ENCODE measurements at places on chromosomes 1 and 21.

GRCh38 chr1:108826081-108826635 is 30.7 kb downstream of the AKNAD1 start:
- no peak for DNase-seq

- no peak for DNase-seq
Observed at GRCh38 chr1:57832612-57833011, 408.8 kb upstream of the DAB1 start.

DNA sequence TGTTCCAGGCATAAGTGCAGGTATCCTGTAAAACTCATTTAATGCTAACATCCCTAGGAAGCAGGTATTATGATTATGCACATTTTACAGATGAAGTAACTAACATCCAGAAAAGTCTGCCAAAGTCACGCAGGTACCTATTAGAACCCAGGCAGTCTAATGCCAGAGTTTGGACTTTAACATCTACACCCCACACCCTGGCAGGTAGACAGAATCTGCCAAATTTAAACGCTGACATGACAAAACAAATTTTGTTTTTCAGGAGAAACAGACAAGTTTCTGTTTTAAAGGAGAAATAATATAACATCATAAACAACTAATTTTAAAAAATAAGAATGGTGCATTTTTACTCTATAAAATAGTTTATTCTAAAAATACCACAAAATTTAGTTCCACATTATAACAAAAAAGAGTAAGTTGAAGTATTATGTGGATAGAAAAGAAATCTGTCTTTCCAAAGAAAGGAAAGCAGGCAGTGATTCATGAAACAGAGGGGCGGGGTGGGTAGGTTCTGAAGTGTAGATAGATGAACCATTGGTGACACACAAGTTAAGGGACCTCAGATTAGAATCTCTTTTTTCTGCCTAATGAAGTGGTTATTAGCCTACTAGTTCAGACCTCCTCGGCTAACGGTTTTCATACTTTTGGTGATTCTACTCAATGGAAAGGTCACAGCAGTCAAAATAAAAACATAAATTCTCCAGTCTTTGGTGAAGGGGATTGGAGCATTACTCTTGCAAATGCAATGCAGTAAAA is 1.7 kb downstream of the ASPM start:
- DNase-seq = peak; percentile 15

GRCh38 chr1:68585351-68585750 is 88.5 kb upstream of the DEPDC1 start:
- DNase-seq = no peak

- DNase-seq = no peak
Observed at GRCh38 chr1:7511381-7511780, 259.7 kb upstream of the VAMP3 start.

DNA sequence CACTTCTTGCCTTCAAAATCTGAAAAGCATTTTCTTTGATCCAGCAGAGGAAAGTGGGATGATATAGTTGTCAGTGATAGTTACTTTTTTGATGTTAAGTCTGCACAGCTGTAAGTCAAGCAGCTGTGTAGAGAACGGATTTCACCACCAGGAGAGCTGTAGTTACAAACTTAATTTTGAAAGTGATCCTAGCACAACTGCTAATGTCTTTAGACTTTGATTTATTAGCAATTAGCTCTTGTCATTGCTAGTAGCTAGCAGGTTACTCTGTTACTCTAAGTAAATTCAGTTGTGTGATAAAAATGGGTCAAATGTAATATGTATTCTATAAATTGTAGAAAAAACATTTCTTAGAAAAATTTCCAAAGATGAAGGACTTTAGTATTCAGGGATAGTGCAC is 46.0 kb downstream of the ALG6 start:
- no peak for DNase-seq

GRCh38 chr1:38778521-38778920 is 81.1 kb downstream of the RRAGC start:
- DNase-seq = no peak

DNA sequence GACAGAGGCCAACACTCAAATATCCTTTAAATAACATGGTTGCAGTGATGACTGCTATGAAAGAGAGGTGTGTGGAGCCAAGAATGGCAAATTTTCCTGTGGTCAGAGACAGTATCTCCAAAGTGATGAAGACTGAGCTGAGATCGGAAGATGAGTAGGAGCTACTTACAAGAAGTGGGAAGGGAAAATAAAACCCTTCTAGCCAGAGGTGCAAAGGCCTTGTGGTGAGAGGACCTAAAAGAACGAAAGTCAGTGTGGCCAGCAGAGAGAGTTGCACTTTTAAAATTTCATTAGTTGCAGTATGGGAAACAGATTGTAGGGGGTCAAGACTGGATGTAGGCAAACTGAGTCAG is 17.8 kb downstream of the SLAMF7 start:
- no peak for DNase-seq

- no peak for DNase-seq
Observed at GRCh38 chr1:172928412-172928811, 122.3 kb downstream of the TNFSF18 start.

GRCh38 chr1:229273507-229274232 is 2.8 kb downstream of the RAB4A start:
- no peak for DNase-seq

DNA sequence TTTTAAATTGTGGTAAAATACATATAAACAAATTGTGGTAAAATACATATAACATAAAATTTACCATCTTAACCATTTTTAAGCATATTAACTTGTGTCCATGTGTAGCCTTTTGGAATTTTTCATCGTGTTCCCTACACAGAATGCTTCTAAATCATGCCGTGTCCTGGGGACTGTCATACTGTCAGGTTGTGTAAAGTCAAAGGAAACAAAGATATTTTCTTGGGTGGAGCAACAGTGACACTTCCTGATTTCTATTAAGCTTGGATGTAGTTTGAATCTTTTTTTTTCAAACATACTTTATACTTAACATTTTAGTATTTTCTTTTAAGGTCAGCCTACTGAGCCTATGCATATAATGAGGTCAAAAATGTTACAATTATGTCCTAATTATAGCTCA is 32.3 kb downstream of the DOP1B start:
- no peak for DNase-seq

- DNase-seq = no peak
Observed at GRCh38 chr1:247475793-247476192, 17.9 kb upstream of the OR2B11 start.

DNA sequence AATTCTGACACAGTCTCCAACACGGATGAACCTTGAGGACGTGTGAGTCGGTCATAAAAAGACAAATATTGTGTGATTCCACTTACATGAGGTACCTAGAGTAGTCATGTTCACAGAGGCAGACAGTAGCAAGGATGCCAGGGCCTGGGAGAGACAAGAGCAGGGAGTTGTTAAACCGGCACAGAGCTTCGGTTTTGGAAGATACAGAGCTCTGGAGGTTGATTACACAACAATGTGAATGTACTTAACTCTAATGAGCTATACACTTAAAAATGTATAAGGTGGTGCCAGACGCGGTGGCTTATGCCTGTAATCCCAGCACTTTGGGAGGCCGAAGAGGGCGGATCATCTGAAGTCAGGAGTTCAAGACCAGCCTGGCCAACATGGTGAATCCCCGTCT is 37.8 kb upstream of the NEK2 start:
- DNase-seq = no peak

- DNase-seq = no peak
Observed at GRCh38 chr1:109369167-109369746, 28.5 kb downstream of the SORT1 start.

DNA sequence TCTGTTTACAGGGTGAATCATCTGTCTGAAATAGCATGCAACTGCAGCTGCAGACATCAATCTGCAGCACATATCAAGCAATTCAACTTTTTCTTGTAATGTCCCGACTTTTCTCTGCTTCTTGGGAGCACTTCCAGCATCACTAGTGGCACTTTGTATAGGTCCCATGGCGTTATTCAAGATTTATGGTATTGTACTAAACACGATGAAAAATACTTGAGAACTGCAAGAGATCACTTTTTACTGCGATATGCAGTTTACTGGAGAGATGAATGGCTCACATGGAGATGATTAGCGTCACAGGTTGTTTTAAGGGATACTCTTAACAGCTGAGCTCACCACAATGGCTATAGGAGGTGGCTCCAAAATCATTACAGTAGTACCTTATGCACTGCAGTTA is 7.2 kb upstream of the SCMH1 start:
- no peak for DNase-seq

GRCh38 chr1:183431840-183432547 is 13.8 kb upstream of the NMNAT2 start:
- no peak for DNase-seq

- DNase-seq = no peak
Observed at GRCh38 chr1:57262472-57262871, 161.4 kb downstream of the DAB1 start.

- DNase-seq = peak; percentile 77
Observed at GRCh38 chr1:94039514-94039870, 81.5 kb downstream of the ABCA4 start.

- DNase-seq = no peak
Observed at GRCh38 chr1:114750780-114751179, 7.0 kb downstream of the CSDE1 start.

- no peak for DNase-seq
Observed at GRCh38 chr1:116345843-116346242, 27.2 kb upstream of the ATP1A1 start.

All from hematopoietic multipotent progenitor cell treated with erythropoietin and hydrocortisone succinate and interleukin-3 and kit ligand, for 17 days (in vitro differentiated cells).